Umbilical cord (tissue), 2 donors: ENCODE measurements at places on chromosomes 3 and 15.
A peak's percentile ranks its signal among the peaks of the same experiment; 100 is the strongest.

DNA sequence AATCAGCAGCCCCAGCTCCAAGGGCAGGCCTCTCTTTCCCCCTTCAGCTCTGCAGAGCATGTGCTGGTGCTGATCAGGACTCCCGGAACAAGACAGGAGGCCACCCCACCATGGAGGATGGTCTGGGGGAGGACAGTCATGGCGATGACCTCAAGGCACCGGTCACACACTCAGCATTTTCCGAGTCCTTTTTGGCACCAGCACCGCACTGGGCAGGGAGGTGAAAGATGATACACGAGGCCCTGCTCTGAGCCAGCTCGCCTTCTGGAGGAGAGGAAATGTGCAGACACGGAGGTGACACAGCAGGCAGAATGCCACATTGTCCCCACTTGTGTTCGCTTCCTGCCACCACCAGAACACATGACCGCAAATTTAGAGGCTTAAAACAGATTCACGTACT is 61.8 kb upstream of the SEC61A1 start:
- no peak for DNase-seq

GRCh38 chr15:57554063-57554811 is 37.5 kb upstream of the MYZAP start:
- DNase-seq: peak; percentile 89

DNA sequence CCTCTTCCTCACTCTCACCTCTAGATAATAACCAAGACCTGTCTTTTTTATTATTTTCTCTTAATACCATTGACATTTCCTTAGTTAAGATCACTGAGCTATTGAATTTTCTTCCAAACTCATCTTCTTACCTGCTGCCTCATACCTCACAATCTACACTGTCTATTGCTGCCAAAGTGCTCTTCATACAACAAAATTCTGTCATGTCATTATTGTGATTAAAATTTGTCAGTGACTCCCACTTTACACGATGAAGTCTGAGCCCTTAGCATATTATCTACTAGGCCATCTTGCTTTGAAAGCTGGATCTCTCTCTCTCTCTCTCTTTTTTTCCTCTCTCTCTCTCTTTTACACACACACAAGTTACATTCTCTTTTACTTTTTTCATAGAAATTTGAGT is 73.3 kb downstream of the NSUN3 start:
- no peak for DNase-seq

DNA sequence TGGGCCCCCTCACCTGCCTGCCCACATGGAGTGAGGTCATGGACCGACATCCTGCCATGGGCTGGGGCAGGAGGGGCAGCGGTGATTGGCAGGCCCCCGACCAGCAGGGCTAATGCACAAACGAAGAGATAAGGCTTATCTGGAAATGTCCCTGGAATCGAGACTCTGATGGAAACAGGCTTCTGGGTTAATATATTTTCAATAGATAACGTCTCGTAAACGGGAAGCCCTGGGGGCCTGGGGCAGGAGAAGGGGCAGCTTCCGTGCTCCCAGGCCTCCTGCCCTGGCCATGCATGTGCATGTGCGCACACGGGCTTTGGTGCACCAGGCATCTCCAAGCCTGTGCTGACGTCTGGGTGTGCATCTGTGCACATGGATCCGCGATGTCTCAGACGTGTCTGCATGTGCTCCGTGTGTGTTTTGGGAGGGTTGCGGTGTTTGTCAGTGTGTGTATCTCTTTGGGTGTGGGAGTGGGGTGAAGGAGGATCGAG is 55.1 kb downstream of the DNAJB8 start:
- DNase-seq: no peak

DNA sequence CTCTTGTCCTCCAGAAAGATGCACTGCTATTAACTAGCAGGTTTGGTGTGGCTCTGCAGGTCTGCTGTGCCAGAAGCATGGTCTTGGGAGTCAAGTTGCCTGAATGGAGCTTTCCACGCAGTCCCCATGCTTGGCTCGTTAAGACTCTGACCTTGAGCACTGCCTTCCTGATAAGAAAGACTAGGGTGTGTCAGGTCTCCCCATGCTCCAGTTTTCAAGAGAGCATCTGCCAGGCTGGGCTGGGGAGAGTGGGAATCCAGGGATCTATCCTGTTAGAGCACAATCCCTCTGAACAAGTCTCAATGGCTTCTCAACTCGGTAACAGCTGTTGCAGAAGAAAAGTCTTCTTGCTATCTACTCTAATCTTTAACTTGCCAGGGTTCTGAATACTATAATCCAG is 98.2 kb downstream of the TJP1 start:
- no peak for DNase-seq

DNA sequence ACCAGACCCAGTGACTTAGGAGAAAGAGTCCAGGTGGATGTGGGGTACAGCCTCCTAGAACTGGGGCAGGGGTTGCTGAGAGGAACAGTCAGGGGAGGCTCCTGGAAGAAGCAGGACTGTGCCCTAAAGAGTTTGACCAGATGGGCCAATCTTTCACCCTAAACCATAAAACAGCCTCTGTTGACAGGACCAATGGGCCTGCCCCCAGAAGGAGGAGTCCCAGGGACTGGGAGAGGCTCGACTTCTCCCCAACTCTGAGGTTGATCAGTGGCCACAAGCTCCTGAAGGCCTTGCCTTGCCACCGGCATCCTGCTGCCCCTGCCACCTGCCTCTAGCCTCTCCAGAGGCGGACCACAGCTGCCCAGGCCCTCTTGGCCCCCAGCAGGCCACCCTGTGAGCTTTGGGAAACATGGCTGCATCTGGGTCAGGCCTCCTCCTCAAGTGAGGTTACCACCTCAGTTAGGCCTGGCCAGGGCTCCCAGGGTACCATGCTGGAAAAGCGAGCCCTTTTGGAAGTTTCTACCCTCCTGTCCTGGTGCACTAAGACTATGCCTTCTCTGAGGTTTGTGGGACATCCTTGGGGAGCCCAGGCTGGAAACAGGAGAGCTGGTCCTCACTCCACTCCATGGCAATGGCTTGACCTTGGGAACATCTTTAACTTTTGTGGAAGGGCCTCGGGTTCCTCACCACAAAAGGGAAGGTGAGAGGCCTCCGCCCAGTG is 2.8 kb downstream of the VIPR1 start:
- DNase-seq: no peak

GRCh38 chr15:59247364-59247763 is 40.7 kb downstream of the LDHAL6B start:
- DNase-seq: peak; percentile 47

DNA sequence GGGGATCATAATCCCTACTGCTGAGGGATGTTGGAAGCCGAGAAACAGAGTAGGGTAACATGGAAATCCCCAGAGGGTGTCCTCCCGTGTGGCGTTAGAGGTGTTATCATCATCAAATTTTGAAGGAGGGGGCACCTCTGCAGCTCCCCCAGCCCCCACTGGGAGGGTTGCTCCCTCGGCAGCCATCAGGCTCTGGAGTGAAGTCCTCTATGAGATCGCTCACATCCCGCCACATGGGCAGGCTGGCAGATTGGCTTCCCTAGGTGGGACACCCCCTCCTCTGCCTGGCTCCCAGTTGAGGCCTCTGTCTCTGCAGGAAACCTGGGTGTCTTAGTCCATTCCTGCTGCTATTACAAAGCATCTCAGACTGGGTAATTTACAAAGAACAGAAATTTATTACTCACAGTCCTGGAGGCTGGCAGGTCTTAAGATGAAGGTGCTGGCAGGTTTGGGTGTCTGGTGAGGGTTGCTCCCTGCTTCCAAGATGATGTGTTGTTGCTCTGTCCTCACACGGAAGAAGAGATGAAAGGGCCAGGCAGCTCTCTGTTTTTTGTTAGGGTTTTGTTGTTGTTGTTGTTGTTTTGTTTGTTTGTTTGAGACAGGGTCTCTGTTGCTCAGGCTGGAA is 120.5 kb downstream of the NUP210 start:
- no peak for DNase-seq

DNA sequence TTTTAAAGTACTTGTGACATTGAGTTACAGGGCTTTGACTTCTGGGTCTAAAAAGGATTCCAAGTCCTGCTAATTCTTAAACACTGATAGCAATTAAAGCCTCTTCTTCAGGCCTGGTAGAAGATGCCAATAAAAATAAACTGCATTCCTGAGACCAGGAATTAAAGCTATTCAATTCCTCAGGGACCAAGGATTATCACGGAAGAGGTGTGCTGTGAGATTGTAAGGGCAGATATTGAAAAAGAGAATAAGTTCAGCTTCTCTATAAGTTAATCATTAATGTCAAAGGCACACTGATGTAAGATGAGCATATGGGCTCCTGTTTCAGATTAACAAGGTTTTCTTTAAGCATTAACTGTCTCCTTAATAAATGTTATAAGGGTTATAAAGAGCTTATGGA is 611.3 kb downstream of the SI start:
- DNase-seq: no peak

DNA sequence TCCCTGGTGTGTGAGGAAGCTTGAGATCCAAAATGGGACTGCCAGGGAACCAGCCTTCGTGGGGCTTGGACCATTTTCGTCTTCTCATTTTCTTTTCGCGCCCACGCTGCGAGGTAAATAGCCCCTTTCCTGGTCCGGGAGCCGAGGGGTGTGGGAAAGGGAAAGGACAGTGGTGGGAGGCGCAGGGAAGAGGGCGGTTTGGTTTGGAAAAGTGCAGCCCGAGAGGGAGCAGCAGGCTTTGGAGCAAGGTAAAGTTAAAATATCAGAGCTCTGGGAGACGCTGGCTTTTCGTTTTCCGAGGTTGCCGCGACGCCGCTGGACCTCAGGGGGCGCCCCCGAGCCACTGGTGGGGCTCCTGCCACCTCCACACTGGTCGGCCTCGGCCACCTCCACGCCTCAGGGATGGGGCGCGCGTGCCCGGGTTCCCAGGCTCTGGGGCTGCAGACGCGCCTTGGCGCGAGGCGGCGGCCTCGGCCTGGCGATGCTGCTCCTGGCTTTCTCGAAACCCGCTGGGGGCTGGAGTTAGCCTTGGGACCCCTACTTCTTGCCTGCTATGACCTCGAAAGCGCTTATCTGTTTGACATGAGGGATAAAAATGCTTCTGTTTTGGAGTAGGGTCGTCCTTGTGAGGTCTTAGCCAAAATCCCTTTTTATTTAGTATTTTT is 3.2 kb downstream of the PTPRG start:
- peak; percentile 80 for DNase-seq

- DNase-seq: no peak
Observed at GRCh38 chr15:81813215-81813614, 232.6 kb downstream of the MEX3B start.

GRCh38 chr3:10292505-10293419 is at the start of gene GHRL:
Gene GHRL, minus strand, starts transcription at chr3:10292947. Its CDS starts 2,767 bp downstream, at chr3:10290180.
- no peak for DNase-seq

DNA sequence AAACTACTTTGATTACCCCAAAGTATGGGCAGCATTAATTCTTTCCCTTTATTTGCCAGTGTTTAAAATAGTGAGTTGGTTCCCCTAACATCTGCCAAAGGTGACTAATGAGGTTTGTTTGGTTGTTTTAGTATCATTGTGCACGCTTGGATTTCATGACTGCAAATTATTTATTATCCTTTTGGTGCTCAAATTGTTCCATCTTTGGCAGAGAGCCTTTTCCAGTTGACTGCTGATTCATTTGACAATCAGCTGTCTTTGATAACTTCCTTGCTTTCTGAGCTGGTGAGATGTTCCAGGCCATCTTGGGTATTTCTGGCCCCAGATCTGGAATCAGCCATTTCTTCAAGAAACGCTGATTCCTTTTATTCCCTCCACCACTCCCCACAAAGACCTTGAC is 8.9 kb downstream of the DLEC1 start:
- DNase-seq: no peak

DNA sequence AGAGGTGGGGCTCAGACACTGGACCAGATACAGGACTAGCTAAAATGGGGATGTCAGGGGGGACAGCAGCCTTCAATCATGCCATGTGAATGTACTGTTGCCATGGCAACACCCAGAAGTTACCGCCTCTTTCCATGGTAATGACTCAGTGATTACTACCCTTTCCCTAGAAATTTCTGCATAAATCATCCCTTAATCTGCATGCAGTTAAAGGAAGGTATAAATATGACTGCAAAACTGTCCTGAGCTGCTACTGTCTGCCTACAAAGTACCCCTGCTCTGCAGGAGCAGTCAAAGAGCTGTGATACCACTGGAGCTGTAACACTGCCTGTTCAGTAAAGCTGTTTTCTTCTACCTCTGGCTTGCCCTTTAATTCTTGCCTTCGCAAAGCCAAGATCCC is 168.2 kb downstream of the PEAK1 start:
- no peak for DNase-seq

GRCh38 chr3:53846134-53846850 is at the start of the genes CHDH and IL17RB:
Gene CHDH, minus strand, starts transcription at chr3:53846419. Its CDS starts 22,411 bp downstream, at chr3:53824008.
Gene IL17RB, plus strand, starts transcription at chr3:53846568. Its CDS starts 21 bp downstream, at chr3:53846589.
- peak; percentile 29 for DNase-seq

DNA sequence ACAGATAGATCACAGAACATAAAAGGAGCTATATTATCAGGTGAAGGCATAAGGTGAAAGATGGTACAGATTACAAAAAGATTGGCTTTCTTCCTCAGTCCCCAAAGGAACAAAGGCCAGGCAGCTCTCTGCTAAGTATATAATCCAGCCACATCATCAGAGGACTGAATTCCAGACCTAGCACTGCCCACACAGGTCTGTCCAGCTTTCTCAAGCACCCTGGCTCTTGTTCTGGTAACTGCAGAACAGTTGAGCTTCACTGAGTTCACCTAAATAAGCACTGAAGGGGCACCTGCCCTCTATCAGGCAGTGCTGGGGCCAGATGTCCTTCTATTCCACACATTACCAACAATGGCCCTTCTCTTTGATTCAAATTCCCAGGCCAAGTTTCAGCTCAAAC is 6.3 kb downstream of the DUOXA1 start:
- DNase-seq: no peak

GRCh38 chr3:107496855-107497254 is 25.9 kb upstream of the BBX start:
- DNase-seq: no peak

DNA sequence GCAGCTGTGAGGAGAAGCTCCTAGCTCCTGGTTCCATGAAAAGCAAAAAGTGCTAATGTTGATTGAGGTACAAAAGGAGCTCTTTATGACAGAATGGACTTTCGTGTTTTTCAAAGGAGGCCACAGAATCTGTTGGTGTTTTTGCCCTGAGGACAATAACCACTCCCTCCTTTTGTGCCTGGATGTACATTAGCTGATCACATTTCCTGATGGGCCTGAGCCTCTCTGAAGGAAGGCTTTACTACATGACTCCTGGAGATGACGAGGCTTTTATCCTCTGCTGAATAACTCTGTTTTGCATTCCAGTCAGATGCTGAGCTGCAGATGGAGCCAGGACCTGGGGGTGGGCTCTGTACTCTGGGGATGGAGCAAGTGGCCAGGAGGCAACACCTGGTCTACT is 301.9 kb downstream of the CACNA2D3 start:
- DNase-seq: no peak
